SK-MEL-5 (cell line): ENCODE measurements at places on chromosomes 4 and X. TPM values are rescaled to one million over a fixed set of nuclear protein-coding genes. Genes with fewer than 3 reads are reported as not detected.
A peak's percentile ranks its signal among the peaks of the same experiment; 100 is the strongest.

GRCh38 chr4:2591189-2591588 is 54.7 kb downstream of the FAM193A start:
- no peak for DNase-seq

- DNase-seq: no peak
Measured at GRCh38 chr4:182885738-182886077, 31.5 kb downstream of the DCTD start.

DNA sequence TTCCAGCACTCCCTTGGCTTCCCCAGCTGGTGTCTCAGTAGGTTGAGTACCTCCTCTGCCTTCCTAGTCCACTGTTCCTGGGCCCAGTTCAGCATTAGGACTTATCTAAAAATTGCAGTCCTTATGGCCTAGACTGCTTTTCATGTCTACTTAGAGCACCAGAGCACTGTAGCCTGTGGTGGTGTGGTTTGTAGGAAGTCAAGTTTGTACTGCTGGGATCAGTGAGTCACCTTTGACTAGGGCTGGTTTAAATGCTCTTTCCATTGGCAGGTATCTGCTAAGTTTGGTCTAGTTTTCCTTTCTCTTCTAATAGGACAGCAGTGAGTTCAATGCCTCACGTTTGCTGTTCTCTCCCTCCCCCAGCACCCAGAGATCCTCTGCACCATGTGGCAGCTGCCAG is 233.6 kb upstream of the WDFY3 start:
- no peak for DNase-seq

TACC3 gene
- 9.7 and 13.7 TPM in 2 replicates for total RNA-seq

DNA sequence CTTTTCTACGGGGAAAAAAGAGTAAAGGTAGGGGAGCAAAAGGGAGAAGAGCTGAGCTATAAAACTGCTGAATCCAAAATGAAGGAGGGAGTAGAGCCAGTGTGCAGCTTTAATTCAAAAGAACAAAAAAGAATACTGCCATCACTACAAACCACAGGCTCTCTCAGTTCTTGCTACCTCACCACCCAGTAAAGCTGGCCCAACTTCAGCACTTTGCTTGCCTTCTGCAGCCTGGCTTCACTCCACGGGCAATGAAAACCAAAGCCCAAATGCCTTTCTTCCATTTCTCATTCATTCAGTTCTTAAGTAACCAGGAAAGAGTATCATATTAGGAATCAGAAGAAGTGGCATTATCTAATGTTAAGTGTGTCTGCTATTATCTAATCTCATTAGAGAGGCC is 376.8 kb downstream of the BCOR start:
- no peak for DNase-seq

DNA sequence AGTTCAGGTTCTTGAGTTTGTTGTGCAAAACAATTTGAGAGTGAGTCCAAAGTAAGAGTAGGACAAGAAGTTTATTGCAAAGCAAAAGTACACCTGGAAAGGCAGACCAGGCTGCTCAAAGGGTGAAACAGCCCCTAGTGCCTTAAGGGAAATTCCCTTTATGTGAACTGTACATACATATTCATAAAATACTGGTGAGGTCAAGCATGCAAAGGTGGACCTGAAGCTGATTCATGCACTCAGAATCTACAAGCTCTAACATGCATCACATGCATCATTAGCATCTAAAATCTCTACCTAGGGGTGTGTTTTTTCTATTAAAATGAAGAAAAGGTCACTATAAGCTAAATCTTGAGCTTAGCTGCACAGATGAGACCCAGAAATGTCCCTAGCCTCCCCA is 266.9 kb downstream of the SPATA18 start:
- DNase-seq: no peak

DNA sequence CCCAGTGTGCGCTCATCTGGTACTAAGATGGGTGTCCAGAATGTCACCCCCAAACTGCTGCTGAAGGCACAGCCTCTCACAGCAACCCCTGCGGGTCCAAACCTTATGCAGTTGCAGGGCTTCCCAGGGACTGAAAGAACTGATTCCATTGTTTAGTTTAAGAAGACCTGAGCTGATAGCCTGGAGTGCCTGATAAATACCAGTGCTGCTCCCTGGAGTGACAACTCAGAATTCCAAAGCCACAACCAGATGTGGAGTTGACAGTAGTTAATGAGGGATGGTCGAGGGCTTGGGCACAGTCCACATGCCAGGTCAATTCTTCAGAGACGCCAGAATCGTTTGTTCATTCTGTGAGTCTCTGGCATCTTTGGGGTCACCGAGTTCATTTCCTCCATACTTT is 71.2 kb downstream of the LNX1 start:
- DNase-seq: no peak

DNA sequence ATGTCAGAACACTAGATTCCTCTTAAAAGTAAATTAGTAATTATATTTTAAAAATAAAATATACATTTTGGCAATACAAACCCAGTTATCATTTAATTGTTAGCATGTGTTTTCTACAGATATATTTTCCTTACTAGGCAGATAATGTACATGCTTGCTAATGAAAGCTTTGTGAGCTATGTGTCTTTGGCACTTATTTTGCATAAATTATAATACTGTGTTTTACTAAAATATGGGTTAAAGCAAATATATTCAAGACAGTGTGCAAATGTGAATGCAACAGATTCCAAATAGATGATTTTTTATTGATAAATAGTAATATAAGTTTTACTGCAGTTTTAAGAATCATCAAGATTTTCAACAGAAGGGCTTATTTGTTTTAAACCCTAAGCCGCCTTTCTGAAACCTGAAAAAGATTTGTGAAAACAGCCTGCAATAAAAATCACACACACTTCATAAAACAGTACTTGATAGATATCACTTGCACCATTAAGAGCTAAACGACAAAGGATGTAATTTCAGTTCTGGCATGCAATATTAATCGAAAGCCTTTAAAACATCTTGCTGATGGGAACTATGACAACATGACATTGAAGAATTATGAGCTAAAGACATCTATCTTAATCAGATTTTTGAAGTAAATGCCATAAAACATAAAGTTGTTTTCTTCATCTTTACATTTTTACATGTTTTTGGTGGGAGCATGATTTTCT is 333.3 kb downstream of the DCTD start:
- no peak for DNase-seq

GRCh38 chrX:17412692-17413091 is 37.7 kb downstream of the NHS start:
- DNase-seq: no peak

DNA sequence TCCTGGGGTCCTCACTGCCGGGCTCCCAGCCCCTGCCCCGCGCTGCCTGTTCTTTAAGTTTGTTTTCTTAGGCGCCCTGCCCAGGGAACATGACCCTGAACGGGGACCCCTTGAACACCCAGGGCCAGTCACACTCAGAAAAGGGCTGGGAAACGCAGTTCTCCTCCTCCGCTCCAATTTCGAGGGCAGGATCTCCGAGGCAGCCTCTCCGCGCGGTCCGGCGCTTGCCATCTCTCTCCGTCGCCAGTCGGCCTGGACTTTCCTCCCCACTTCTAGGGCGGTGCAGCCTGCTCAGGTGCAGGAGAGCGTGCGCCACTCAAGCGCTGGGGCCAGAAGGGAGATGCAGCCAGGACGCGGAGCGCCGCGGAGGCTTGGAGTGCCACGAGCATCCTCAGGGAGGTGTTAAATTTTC is 9.9 kb downstream of the PRDM8 start:
- DNase-seq: no peak

GRCh38 chr4:66777097-66777496 is 768.2 kb downstream of the CENPC start:
- peak; percentile 45 for DNase-seq

WDR1 gene
- total RNA-seq: 246 and 248 TPM in 2 replicates

PWWP3B gene
- 0.21 and 0.32 TPM in 2 replicates for total RNA-seq

- DNase-seq: no peak
Measured at GRCh38 chr4:147102596-147102995, 156.9 kb upstream of the TTC29 start.

GRCh38 chrX:118178450-118178849 is 61.8 kb upstream of the KLHL13 start:
- DNase-seq: no peak

FGFR3 gene
- 0.03 and 0.32 TPM in 2 replicates for total RNA-seq
